T-helper 17 cell (primary cell): ENCODE measurements at places on chromosomes 4 and X.

GRCh38 chr4:16641971-16642370 is 256.5 kb downstream of the LDB2 start:
- DNase-seq, result no peak

- no peak for DNase-seq
Observed at GRCh38 chrX:47662144-47662657, 3.2 kb upstream of the UXT start.

GRCh38 chrX:121000589-121000988 is 15.0 kb upstream of the CT47A1 start:
- DNase-seq, result no peak

GRCh38 chr4:14906805-14907204 is 95.5 kb upstream of the CPEB2 start:
- DNase-seq, result no peak

GRCh38 chr4:92270908-92271307 is 32.9 kb upstream of the GRID2 start:
- DNase-seq, result no peak

- no peak for DNase-seq
Observed at GRCh38 chrX:24444645-24445044, 20.4 kb upstream of the PDK3 start.

DNA sequence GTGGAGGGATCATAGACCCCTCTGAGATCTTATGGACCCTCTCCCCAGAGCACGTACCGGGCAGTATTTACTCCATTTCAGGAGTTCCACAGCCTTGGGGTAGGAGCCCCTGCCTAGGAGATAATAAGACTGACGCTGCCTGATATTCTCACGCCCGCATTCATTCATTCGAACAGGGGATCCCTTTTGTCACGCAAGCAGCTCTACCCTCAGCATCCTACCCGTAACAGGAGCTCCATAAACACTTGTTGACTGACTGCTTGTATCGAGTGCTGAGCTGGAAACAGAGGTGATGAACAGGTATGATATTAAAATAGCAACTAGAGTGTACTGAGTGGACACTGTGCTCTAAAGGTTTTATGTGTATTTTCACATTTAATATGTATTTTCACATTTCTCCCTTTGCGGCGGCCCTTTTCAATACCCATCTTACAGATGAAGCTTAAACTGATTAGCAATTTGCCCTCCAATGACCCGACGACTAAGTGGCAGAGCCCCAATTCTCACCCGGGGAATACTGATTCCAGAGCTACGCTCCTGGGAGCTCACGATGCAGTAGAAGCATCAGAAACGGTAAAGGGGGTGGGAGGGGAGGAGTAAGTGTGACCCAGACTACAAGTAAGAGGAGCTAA is 888 bp downstream of the RAB28 start:
- DNase-seq, result no peak

GRCh38 chr4:108619372-108620100 is 840 bp upstream of the RPL34 start:
- no peak for DNase-seq

DNA sequence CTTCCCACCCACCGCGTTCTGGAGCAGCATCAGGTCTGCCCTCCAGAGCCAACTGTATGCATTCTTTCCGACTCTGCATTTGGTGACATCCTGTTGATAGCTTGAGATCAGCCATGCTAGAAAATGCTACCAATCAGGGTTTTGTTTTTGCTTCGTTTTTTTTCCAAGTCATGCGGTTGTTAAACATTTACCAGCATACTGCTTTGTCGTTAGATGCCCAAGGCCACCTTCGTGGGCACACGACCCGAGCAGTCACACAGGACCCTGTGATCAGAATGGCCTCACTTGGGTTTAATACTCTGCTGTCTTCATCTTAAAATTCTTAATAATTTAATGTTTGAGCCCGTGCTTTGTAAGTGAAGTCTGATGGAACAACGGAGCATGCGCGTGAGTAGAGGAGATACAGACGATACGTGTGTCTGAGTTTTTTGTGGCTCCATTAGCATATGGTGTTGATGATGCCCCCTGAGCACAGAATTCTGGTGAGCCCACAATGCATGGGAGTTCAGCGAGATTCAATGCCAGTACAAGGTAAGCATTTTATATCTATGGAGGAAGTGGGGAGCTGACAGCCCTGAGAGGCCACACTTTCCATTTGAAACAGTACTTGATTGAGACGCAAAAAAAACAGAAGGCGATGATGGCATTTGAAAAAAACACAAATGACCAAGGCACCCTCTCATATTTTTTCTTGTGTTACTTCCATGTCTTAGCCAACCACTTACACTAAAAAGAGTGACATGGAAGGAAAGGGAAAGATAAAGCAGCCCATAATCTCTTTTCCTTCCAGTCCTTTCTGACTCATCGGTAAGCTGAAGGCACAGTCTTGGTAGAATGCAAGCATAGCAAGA is 323.6 kb downstream of the BCOR start:
- DNase-seq, result no peak

- no peak for DNase-seq
Observed at GRCh38 chr4:71550220-71551165, 211.7 kb downstream of the SLC4A4 start.

GRCh38 chrX:124863303-124863702 is 456.4 kb upstream of the TEX13C start:
- no peak for DNase-seq

- DNase-seq, result no peak
Observed at GRCh38 chr4:117610706-117611308, 423.5 kb upstream of the NDST3 start.

GRCh38 chrX:72305286-72306084 is at the start of gene CITED1:
CITED1 (minus strand) TSS chrX:72305914; CDS start chrX:72302869, 3,045 bp downstream.
- no peak for DNase-seq

DNA sequence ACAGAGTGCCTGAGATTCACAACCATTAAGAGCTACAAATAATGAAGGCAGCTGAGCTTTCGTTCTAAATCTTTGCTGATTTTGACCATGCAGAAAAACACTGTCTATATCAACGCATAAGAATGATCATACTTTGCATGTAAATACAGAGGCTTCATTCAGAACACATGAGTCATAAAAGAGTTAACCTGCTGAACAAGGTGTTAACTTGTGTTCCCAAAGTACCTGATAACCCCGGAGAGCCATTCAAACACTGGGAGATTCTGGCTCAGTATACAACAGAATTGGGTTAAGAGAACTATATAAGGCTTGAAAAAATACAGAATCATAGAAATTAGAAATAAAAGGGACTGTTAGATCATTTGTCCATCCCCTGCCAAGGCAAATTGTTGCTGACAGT is 964.3 kb upstream of the TENM3 start:
- DNase-seq, result no peak

- DNase-seq, result no peak
Observed at GRCh38 chrX:12977761-12978204, 2.9 kb downstream of the TMSB4X start.

DNA sequence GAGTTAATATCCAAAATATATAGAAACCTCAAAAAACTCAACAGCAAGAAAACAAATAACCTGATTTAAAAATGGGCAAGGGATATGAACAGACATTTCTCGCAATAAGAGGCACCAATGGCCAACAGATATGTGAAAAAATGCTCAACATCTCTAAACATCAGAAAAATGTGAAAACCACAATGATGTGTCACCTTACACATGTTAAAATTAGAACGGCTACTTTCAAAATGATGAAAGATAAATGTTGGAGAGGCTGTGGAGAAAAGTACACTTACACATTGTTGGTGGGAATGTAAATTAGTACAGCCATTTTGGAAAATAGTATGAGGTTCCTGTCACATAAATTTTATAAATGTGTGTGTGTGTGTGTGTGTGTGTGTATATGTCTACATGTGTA is 731.3 kb downstream of the DMD start:
- no peak for DNase-seq

DNA sequence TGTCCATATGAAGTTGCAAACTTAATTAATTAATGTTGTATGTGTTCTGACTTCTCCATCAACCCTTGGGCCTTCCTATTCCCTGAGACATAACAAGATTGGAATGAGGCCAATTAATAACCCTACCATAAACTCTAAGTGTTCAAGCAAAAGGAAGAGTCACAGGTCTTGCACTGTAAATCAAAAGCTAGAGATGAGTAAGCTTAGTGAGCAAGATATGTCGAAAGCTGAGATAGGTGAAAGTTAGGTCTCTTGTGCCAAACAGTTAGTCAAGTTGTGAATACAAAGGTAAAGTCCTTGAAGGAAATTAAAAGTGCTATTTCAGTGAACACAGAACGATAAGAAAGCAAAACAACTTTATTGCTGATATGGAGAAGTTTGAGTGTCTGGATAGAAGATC is 58.2 kb upstream of the GPRIN3 start:
- DNase-seq, result no peak

DNA sequence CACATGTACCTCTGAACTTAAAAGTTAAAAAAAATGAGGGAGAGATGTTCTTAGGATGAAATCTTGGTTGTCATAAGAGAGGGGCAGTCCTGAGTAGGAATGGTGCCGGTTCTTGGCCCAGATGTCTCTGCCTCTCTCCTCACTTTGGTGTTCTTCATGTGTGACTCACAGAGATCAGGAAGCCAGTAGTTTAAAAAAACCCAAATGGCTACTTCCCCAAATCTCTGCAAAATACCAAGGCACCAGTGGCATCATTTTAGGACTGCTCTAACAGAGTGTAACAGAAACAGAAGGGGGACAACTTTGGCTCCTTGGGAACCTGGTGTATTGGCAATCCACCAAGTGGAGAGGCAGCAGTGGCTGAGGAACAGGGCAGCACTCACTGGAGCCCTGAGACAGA is 116.8 kb downstream of the SCD5 start:
- DNase-seq, result no peak

GRCh38 chrX:5314148-5314547 is 914.5 kb downstream of the NLGN4X start:
- DNase-seq, result no peak

GRCh38 chr4:30901461-30902451 is 181.6 kb downstream of the PCDH7 start:
- DNase-seq, result no peak

DNA sequence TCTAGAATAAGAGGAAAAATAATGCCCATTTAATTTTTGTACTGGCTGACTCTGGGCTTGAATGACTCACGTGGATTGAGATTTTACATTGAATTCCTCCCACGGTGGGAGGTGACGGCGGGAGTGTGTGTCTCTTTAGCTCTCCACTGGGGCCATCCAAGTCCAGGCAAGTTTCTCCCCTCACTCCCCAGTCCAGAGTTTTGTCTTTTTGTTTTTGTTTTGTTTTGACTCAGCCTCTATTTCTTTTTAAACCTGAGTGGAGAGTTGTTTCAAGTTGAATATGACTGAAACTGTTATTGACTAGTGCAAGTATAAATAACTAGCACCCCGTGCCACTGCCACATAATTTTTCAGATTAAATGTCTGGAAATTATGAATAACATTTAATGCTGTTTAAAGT is 13.6 kb downstream of the CHST7 start:
- no peak for DNase-seq

DNA sequence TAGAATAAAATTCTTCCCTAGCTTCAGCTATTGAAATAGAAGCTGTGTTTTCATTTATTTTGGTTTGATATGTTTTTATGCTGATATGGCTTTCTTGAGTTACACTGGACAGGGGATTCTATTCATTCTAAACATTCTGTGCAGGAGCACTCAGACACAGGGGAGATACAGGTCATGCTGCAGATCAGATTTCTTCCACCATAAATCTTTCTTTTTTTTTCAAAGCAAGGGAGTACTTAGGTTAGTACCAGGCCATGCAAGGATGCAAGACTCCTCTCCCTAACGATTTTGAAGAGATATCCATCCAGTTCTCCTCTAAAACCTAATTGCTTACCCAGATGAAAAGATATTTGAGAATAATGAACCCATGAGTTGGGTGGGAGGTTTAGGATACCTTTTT is 21.4 kb downstream of the ETDC start:
- no peak for DNase-seq

DNA sequence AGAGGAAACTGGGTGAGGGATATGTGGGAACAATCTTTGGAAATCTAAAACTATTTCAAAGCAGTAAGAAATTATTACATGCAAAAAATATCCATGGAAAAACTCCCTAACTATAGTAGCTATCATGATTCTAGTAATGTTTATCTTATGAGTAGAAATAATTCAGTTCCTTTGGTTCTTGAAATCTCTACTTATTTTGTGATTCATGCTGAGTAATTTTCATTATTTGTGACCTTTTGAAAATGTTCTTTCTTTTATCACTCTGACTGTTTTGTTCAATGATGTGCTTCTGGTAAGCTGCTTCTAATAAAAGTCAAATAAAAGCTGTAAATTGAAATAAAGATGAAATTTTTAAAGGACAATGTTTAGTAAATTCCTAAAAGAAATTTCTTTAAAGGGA is 40.4 kb upstream of the MAGEB10 start:
- DNase-seq, result no peak

DNA sequence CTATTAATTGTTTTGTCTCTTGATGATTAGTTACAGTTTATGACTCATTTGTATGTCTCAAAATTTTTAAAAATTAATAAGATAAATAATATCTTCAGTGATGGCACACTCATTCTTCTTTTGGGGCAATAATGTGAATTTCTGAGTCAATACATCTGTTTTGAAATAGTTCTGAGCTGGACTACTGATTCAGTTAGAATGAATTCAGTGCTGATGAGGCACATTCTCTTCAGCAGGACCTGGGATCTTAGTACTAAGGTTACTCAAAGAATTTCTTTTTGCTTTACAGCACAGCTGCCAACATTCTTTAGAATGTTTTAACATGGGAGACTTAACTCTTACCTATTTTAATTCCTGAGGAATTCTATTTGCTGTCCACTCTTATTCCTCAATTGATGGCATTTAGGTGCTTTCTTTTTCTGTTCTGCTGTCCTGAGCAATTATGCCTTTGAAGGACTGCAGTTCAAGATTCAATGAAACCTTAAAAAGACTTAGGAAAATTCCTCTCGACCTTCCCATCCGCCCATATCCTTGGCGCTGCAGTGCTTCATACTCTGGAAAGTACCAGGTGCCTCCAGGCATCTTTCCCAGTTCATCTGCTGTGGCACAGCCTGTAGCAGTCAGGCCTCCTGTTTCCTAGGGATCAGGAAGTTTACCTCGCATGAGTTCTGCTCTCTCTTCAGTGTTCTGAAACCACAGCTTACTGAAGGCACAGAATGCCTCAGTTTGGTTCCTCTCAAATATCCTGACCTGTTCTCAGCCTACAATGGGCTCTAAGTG is 213.7 kb downstream of the FSTL5 start:
- no peak for DNase-seq
